Posterior vena cava (tissue), 2 donors: ENCODE measurements at places on chromosomes 1 and 21.

DNA sequence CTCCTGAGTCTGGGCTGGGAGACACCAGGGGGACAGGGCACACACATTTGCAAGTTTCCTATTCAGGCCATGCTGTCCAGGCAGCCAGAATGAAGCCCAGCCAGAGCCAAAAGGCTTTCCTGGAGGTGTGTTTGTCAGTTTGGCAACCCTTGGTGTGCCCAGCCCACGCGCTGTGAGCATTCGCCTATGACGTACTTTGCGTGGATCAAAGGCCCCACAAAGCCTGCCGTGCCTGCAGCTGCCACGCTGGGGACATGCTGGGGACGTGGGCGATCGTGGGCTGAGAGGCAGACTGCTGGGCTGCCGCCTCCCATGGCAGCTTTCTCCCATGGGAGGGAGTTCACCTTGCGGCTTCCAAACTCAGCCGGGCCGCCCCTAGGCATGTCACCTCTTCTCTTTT, 57.5 kb downstream of the CD247 start:
- no peak for DNase-seq

DNA sequence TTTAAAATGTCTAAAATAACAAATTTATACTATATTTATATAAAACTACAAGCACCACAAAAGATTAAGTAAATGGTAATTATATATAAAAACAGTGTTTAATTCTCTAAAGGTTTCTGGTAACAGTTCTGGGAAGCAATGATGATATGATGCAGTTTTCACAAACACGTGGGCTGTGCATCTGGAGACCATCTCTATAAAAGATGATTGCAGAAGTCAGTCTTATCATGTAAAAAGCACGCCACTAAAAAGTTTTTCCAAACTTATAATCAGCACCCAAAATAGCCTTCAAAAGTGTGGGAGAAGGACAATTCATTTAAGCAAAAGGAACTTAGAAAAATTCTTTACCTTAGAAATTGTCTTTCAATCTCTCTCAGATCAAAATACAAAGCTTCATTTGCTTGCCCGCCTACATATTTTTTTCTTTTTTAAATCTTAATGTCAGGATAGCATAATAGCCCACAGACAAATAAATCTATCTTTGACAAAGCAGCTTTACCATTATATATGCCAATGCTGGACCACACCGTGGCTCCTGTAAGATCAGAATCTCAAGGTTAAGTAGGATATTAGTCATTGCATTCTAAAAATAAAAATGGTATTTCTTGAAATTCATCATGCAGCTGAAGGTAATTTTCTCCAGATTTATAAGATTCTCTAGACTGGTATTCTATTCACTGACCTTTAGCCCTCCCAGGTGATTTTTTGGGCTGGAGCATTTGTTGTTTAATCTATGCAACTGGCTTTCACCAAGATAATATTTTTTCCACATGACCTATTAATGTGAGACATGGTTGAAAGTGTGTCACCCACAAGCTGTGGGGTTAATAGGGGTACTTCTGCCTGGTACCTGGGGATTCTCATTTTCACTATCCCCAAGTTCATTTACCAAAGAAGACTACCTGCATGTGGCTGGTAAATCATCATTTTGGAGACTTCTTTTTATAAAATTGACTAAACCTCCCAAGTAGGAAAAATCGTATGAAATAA, 189.6 kb upstream of the ST6GALNAC5 start:
- no peak for DNase-seq

- DNase-seq = no peak
Measured at GRCh38 chr1:201877877-201878401, 10.8 kb upstream of the SHISA4 start.

DNA sequence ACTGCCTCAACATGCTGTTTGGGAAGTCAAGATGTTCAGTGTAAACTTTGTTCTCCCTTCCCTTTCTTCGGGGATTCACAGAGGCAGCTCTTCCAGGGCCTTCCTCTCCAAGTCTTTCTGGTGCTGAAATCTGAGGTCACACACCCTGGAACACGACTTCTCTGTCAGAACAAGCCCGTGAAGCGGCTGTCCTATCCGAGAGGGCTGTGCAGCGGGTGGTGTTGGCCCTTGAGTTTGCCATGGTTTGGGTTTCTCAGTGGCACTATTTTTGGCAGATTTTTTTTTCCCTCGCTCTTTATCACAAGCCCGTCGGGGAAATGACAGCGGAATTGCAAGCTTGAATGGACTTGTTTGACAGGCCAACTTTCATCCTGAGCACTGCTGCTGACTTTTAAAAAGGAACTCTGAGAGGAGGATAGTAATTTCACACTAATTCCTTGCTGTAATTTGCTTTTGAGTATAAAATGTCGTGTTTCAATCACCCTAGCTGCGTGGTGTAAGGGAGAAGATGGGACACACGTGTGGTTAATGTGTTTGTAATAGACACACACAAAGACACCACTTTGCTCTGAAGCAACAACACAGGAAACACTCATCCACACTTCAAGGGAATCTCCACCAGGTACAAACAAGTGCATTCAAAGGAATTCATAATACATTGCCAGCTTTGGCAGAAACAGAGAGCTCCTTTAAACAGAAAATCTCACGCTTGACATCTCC, 60.1 kb upstream of the TARBP1 start:
- no peak for DNase-seq

DNA sequence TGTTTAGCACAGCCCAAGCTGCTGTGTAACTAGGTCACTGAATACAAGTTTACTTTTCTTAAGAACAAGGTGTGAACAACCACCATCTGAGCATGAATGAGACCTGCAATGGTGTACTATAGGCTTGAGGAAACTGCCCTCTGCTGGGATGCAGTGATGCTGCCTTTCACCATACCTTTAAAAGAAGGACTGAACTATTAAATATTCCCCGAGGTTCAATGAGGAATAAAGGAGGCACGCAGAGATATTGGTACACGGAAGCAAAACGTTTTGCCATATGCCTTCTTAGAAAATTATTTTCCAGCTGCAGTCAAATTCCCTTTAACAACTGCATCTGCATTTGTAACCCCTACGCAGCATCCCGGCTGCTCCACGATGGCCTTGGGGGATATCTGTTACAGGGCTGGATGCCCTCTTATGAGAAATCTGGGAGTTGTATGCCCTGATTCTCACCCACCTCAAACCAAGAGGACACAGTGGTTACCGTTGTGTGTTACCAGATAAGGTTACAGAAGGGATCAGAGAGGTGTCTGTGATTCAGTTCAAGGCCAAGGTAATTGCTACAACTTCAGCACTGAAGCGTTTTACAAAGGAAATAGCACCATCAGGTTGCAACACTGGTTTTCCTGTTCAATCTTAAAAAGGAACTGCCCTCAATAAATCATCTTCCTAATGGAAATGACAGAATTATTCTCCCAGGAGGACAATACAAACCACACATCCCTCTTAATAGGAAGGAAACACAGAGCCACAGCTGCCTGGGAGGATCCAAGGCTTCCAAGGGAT, 470.5 kb downstream of the LTN1 start:
- peak; percentile 68 for DNase-seq

DNA sequence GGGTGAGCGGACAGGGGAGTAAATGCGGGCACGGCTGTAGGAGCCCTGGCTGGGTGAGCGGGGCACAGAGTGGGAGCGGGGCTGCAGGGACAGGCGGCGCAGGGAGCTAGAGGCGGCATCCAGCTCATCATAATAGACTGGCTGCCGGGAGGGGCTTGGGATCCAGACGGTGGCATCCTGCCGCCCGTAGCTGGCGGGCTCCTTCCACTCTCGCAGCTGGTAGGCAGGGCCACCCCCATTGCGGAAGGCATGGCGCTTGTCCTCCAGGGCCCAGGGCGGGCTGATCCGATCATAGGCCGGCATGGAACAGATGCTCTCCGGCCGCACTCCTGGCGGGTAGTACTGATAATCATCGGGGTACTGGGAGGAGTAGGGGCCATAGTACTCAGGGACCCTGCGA, 43.7 kb upstream of the GOLT1A start:
- no peak for DNase-seq

GRCh38 chr1:2269193-2269921, 41.2 kb downstream of the SKI start:
- DNase-seq = no peak

DNA sequence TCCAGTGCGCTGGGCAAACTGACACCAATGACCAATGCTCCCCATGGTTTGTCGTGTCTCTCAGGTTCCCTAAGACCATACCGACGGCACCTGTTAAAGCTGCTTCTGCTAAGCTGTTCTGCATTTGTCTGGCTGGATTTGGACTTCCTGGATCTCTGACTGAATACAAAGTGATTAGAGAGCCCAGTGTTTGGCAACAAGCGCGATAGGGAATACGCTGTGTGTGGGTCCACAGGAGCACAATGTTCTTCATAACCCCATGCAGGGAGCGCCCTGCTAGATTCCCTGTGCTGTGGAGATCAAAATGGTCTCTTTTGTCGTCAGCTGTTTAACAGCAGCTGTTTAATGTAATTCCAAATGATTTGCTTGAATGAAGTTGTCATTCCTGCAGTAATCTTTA, 26.0 kb upstream of the ESRRG start:
- DNase-seq = no peak

DNA sequence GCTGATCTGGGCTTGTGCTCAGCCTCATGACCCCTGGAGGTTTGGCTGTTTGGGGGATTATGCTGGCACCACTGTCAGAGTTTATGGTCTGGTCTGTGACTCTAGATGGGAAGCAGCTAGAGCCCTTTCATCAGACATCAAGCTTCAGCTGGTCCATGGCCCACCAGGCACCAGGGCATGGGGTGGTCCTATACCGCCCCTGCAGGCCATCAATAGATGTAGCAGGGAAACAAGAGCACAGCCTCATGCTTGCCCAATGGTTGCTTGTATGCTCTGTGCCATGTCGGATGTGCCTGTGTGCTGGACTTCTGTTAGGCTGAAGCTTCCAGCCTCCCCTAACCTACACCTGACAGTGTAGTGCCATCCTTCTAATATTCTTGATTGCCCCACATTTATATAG, 71.1 kb upstream of the CD34 start:
- no peak for DNase-seq

DNA sequence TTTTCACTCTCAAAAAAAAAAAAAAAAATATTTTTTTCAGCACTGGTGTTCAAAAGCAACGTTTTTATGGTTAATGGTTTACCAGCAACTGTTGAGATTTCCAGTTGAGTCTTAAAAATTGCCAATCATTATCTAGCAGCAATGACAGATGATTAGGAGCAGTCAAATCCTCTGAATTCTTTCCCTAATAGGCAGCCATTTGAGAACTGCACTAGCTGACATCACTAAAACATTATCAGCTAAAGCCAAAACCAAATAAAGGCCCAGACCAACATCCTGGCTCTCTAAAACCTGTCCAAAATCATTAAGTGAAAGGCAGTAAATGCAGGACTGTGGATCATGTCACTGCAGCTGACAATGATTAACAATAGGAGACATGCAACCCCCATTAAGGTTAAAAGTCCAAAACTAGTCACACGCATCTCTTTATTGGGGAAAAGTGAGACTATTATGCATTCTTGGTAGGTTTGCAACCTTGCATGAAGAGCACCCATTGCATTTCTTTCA, 14.0 kb downstream of the SFPQ start:
- no peak for DNase-seq

DNA sequence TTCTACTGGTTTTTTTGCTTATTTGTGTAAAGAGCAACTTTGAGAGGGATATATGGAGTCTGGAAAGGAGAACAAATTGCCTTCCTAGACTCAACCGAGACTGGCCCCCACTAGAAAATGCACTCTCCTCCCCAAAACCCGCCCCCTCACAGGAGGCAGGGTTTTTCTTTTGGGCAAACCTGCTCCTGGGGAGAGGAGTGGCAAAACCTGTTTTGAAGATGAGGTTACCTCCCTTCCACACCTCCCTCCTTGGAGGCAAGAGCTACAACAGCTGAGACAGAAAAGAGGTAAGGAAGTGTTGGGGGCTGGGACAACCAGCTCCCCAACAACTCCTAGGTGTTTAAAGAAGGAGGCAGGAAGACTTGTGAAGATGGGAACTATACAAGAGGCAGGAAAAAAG, at the start of gene BNIPL:
Gene BNIPL (plus strand): TSS at position 231 of the 400 bp plus-strand sequence. CDS start 140 bp downstream, at position 371.
- no peak for DNase-seq

DNA sequence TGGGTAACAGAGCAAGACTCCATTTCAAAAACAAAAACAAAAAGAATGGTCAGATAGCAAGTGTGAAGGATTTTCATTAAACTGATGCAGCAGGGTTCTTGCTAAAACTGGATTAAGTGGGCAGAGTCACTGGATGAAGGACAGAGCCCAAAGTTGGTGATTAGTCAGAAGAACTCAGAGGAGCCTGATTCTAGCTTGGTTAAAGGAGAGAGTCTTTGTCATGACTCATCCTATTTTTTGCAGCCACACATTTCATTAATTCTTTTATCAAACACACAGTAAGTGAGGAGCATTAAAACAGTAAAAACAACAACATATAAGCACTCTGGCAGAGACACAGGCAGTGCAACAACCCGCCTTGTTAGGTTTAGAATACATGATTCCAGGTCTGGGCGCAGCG, 56.0 kb upstream of the EDARADD start:
- DNase-seq = no peak

DNA sequence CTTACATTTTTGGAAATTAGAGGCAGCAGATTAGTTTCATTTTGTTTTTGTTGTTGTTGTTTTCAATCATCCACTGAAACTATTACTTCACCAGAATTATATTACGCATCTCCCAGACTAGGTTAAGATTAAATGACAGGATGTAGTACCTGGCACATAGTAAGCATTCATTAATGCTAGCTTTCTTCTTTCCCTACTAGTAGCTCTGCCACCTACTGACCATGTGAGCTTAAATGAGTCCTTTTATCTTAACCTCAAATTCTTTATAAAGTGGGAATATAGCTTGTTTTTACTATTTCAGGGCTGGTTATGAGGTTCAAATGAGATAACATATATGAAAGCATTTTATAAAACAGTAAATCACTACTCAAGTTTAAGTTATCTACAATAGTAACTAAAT, 10.2 kb upstream of the ASPM start:
- DNase-seq = no peak

GRCh38 chr1:202691816-202692215, 18.4 kb downstream of the SYT2 start:
- no peak for DNase-seq

- no peak for DNase-seq
Measured at GRCh38 chr1:110091791-110092190, 20.5 kb upstream of the UBL4B start.

- no peak for DNase-seq
Measured at GRCh38 chr1:192159781-192160180, 1.5 kb downstream of the RGS18 start.

GRCh38 chr1:78743626-78744025, 94.0 kb downstream of the IFI44 start:
- no peak for DNase-seq

DNA sequence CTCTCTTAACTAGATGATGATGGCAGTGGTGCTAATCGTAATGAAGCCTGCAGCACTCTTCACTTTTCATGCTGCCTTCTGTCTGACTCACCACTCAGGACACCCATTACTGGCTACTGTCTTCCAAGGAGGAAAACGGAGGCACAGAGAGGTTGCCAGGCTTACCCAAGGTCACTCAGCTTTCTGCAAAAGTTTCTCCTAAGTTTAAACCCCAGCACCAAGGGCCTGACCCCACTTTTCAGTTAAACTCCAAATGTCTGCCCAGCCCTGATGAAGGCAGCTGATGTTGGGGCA, 78.1 kb upstream of the RUNX3 start:
- DNase-seq = no peak
